ENCODE measurements at places on chromosomes 3 and 15.

GRCh38 chr15:86488046-86488445, 408.4 kb downstream of the AGBL1 start:
- no peak for DNase-seq

DNA sequence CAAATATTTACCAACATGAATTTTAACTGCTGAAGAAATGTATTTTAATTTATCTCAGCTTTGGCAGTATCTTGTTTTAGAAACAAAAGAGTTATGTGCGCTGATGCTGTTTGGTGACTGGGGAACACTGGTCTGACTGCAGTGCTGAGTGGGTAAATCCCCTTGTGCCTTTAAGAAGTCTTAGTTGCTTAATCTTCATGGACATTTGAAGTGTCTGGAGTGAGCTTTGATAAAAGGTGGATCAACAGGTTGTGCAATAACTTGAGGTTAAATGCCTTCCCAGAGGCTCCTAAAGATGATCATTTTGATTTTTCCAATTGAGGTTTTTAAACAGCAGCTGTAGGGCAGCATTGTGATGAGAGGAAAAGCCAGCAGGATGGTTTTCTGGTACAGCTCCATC, 68.7 kb downstream of the TP63 start:
- no peak for DNase-seq

DNA sequence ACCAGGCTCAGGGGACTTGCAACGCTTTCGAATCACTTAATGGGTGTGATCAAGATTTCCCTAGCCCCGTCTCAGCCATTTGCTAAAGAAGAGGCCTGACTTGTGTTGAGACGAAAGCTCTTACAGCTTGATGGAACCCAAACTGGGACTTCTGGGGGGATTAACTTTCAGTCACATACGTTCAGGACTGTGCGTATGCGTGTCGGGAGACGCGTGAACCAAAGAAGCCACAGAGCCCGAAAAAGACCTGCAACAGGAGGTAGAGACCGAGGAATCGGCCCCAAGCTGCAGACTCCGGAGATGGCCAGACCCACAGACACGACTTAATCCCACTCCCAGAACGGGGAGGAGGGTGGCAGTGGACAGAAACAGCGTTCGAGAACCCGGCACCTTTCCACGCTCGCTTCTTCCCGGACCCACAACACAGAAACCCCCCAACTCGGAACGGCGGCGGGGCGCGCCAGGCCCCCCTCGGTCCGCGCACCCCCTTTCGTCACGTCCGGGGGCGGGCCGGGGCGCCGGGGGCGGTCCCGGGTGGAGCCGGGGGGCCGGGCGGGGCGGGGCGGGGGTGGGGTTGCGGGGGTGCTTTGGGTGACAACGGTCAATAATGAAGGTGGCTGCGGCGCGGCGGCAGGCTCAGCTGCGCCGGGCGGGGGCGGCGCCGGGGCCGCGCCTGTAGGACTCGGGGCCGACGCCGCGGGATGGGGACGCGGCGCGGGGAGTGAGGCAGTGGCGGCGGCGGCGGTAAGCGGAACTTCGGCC, at the start of gene ATP11B:
Gene ATP11B (plus strand): TSS at position 604 of the 762 bp plus-strand sequence. CDS start 256 bp downstream, outside the sequence.
- no peak for DNase-seq

DNA sequence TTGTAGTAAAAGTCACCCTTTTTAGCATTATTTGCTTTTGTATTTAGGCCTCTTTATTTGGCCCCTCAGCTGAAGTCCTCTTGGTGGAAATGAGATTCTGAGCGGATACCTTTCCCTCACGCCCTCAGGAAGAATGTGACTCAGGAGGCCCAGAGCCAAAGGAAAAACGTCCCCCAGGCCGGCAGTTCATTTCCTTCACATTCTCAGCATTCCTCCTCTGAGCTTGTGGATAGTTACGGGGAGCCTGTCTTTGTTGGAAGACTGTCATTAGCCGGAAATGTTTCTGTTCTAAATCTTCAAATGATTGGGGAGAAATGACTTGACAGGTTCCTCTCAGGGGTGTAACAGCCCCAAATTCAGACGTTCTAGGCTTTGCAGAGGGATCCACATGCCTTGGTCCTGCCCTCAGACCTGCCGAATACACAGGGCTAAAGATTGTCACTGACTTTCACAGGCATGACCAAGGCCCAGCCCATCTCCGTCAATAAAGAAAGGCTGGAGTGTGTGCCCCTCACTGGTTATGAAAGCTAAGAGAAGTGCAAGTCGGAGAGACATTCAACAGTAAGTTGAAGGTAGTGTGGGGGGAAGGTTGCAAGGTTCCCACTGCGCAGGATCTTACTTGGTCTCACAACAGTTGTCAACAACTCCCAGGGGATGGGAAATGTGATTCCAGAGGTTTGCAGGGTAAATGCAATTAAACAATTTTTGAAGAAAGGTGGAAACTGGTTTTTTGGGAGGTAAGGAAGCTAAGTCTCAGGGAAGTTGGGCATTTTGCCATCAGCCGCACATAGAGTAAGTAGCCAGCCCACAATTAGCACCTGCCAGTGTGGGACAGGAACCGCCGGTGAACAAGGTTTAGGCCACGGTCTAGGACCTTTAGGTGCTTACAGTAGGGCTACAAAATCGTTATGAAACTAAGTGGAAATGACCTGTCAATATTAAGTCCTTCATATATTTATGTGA, 39.7 kb upstream of the MYZAP start:
- DNase-seq: no peak

GRCh38 chr15:53589520-53590057, 169.9 kb downstream of the WDR72 start:
- DNase-seq: no peak

- no peak for DNase-seq
Observed at GRCh38 chr15:51335087-51335486, 3.3 kb downstream of the CYP19A1 start.

DNA sequence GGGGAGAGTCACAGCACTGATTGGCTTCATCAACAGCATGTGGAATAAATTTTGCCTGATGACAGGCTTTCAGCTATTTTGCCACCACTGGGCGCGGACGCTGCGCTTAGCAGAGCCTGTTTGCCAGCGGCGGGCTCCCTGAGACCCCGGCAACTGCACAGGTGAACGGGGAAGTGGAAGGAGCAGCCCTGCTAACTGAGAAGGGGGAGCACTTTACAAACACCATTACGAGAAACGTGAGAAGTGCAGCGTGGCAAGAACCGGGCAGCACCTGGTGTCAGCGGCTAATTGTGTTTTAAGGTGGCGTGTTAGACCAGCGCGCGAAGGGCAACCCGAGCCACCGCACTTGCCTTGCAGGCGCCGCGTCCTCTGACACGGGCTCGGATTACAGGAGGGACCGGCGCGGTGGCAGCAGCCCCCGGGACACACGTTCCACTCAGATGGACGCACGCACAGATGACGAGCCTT, 307.8 kb upstream of the ARRDC4 start:
- no peak for DNase-seq

DNA sequence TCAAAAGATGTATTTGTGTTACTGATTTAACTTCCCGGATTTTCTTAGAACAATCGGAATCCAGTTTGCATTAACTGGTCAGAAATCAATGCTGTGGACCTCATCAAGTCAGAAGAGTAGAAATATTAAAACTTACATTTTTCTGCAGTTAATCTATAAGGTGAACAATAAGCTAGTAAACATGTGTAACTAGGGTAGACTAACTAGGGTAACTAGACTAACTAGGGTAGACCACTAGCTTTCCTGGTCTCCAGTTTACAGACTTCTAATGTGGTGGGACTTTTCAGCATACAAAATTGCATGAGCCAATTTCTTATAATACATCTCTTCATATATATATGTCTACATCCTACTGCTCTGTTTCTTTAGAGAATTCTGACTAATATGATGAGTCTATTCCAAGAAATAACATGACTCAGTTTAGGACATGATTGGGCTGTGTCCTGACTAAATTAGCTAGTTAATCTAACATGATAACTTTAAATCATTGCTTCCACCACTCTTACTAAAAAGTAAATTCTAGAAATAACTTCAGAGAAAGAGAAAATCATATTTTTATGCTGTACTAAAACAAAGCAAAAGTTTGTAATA, 5.3 kb downstream of the PLSCR2 start:
- no peak for DNase-seq

DNA sequence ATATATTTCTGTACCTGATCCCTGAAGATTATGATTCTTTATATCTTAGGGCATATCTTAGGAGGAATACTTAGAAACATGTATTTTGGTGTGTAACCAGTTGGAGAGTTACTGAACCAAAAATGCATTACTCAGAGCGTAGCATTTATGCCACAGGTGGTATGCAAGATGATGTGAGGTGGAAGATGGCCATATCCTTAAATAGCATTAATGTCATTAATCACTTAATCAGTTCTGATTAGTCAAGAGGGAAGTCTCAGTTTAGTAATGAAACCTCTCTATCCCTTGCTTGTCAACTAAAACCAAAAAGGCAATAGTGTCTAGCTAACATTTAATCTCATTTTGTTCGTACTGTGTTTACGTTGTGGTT, 130.5 kb upstream of the PHLDB2 start:
- DNase-seq: no peak

DNA sequence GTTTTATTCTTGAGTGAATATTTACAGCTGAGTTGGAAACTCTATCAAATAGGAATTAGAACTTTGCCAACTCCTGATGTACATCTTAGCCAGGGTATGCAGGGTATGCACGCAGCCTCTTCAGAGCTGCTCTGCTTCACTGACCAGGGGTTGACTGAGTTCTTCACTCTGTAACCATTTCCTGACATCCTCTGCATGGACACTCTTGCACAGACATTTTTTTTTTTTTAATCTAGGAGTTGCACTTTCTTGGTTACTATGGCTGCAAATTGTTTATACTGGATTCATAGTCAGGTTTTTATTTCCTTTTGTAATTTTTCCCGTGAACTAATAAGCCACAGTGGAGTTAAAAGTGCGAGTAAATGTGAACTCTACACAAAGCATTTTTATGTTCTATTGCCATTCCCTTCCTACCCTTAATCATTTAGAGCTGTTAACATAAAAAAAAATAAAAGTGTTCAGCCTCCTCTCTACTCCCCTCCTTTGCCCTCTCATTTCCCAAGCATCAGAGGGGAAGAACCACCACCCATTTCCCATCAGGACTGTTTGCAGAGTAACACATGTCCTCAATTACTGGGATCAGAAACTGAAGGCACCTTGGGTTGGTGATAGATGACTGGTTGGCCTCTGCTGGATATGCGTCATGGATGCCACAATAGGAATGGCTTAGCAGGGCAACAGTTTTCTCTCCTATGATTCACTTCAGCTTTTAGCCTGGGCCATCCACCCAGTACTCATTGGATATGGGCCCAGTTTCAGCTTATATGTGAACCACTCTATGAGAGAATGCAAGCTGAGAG, 54.0 kb downstream of the DUT start:
- peak; percentile 99 for DNase-seq

DNA sequence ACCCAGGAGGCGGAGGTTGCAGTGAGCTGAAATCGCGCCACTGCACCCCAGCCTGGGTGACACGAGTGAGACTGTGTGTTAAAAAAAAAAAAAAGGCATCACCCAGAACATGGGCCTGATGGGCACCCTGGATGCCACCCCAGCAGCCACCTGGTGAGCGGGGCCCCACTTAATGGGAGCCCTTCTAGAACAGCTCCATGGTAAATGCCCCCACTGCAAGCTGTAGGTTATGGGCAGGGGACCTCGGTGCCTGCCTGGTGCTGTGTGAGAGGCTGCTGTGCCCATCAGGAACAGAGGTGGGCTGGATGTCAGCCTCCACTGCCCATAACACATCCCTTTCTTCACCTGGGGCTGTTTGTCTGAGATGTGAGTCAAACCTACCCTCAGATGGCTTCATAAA, 156.2 kb upstream of the MEF2A start:
- DNase-seq: no peak

GRCh38 chr3:120443626-120444123, 7.1 kb downstream of the FSTL1 start:
- DNase-seq: no peak

DNA sequence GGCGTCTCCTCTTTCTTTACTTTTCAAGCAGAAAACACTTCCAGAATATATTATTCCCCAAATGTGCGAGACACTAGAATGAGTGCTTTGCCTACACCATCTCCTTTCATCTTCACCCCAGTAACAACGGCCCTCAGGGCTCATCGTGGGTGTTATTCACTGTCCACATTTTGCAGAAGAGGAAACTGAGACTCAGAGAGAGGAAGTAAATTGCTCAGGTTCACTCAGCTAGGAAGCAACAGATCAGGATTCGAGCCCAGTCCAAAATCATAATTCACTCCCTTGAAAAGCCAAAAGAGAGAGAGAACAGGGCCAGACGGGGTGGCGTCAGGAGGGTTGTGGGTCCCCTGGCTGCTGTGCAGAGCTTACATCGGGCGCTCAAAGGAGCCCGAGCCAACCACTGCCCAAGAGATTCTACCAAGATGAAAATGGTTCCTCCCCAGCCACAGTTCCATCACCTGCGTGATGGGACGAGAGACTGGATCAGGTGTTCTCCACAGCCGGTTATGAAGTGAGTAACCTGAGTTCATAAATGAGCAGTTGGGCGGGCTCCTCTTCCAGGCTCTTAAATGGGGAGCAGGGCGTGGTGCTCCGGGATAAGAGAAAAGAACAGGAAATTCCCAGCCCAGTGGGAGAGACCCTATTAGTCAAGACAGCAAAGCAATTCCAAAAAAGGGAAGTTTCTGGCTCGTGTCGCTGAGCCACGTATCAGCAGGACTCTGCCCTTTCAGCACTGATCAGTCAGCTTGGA, 48.6 kb upstream of the FLNB start:
- DNase-seq: no peak

Data from AG09309 (cell line).